ENCODE measurements at places on chromosomes 6 and 20.

- DNase-seq, result no peak
These were observed 39.2 kb downstream of the ELMO2 start for GRCh38 chr20:46367234-46367633.

GRCh38 chr6:53107091-53107490 is 41.5 kb downstream of the GCM1 start:
- no peak for DNase-seq

DNA sequence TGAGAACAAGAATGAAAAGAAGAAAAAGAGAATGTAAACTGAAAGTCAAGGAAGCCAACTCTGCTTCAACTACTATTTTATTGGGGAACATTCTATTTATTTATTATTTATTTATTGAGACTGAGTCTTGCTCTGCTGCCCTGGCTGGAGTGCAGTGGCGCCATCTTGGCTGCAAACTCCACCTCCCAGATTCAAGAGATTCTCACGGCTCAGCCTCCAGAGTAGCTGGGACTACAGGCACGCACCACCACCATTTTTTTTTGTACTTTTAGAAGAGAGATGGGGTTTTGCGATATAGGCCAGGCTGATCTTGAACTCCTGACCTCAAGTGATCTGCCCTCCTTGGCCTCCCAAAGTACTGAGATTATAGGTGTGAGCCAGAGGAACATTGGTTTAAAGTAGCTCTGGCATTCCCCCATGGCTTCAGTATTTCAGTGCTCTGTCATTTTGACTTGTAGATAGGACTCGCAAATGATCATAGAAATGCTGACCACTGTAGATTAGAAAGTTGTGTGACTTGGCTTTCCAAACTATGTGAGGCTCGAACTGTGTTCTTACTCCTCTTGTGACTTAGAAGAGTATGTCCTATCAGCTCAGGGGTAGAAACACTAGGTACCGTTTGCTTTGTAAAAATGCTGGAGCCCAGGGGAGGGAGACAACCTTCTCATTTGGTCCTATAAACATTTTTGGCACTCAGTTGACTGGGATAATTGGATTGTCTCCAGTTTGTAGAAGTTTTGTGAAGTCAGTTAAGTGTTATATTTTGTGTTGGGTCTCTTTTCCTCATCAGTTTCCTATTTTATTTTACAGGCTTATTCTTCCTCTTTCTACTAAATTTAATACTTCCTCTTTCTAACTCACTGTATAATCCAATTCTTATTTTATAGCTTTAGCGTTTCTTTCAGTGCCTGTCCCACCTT is 544.9 kb upstream of the CITED2 start:
- no peak for DNase-seq

DNA sequence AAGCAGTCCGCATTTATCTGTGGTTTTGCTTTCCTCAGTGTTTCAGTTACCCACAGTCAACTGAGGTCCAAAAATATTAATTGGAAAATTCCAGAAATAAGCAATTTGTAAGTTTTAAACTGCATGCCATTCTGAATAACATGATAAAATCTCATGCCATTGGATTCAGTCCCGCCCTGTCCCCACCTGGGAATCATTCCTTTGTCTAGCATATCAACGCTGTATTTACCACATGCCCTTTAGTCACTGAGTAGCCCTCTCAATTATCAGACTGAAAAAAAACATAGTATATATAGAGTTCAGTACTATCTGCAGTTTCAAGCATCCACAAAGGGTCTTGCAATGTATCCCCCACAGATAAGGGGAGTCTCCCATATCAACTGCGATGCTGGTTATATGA is 17.1 kb downstream of the RANBP9 start:
- no peak for DNase-seq

DNA sequence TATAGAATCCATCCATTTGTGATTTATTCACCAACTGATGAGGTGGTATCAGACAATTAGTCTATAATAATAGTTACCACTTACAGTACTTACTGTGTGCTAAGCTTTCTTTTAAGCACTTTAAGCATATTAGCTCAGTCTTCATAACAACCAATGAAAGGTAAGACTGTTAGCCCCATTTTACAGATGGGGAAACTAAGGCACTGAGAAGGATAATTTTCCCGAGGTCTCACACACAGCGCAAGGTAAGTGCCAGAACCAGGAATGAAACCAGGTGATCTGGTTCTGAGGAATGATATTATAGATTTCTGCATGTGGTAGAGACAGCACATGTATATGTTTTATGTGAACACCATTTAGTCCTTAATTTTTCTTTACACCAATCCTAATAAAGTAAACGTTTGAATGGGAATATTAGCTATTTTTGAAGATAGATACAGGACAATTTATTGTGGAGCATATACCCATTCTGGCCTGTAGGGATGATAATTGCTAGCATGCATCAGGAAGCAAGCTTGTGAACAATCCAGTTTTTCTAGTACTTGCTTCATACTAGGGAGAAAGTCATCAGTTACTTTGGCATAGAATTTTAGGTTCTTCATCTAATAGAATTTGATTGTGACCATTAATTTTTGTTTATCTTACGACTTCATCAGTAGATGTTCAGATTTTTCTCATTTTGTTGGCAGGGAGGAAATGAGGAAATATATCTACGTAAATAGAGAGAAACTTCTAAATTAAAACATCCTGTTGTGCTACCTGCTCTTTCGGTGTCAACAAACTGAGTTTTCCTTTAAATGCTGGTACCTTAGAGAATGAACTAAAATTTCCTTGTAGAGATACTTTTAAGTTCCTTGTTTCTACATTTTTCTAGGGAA is 3.0 kb downstream of the YWHAB start:
- DNase-seq, result no peak

GRCh38 chr20:631101-631500 is 21.0 kb upstream of the TCF15 start:
- no peak for DNase-seq

DNA sequence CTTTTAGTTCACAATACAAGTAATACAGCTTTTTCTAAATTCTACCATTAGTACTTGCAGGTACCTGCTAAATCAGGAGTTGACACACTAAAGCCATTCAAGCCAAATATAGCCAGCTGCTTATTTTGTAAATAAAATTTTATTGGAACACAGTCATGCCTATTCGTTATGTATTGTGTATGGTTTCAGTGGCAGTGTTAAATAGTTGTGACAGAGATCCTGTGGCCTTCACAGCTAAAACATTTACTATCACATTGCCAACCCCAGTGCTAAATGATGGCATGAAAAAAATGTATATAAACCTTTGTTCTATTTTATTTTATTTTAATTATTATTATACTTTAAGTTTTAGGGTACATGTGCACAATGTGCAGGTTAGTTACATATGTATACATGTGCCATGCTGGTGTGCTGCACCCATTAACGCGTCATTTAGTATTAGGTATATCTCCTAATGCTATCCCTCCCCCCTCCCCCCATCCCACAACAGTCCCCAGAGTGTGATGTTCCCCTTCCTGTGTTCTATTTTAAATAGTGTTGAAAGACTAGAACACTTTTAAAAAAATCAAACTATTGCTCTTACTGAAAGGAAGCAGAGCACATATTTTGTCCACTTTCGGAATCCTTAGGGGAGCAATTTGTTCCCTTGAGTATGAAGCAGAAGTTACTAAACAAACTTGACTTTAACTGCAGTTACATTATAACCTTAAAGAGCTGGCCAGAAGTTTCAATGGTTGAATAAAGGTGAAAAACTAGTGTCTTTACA is 115.7 kb downstream of the PRIM2 start:
- DNase-seq, result no peak

DNA sequence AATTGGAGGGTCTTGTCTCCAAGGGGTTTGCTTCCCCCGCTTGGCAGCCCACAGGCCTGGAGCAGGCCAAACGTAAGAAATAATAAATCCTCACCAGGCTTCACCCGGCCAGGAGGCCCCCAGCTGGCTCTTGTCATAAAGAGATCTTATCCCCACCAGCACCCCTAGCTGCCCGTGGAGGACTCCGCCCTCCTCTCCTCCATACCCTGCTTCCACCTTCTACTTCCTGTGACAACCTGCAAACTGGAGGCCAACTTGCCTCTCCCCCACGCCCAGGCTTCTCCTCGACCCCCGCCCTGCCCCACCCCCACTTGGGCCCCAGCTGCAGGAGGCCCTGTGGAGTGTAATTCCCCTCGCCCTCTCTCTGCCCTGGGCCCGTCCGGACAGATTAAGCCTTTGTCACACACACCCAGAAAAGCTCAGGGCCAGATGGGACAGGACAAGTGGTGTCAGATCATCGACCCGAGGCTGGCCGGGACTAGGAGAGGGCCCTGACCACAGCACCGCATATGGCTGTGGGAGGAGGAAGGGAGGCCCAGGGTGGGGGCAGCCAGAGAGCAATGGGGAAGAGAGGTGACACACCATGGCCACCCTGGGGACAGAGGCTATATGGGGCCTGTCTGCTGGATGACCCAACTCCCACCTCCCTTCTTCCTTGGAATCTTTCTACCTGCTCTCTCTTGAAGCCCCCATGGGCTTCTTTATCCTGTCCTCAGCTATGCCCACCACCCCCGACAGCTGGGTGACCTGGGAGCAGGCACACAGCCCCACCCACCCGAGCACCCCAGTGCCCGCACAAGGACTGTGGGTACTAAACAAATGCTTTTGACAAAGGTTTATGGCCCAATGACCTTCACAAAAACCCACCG is 3.9 kb downstream of the NOL4L start:
- DNase-seq, result no peak

DNA sequence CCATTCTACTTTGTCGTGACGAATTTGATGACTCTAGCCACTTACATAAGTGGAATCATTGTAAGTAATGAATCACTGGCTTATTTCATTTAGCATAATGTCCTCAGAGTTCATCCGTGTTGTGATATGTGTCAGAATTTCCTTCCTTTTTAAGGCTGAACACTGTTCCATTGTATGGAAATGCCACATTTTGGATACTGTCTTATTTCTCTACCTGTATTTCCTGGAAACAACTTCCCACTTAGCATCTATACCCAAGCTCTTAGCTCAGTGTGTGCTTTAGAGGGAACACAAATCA is 28.8 kb upstream of the GGTLC1 start:
- DNase-seq, result no peak

DNA sequence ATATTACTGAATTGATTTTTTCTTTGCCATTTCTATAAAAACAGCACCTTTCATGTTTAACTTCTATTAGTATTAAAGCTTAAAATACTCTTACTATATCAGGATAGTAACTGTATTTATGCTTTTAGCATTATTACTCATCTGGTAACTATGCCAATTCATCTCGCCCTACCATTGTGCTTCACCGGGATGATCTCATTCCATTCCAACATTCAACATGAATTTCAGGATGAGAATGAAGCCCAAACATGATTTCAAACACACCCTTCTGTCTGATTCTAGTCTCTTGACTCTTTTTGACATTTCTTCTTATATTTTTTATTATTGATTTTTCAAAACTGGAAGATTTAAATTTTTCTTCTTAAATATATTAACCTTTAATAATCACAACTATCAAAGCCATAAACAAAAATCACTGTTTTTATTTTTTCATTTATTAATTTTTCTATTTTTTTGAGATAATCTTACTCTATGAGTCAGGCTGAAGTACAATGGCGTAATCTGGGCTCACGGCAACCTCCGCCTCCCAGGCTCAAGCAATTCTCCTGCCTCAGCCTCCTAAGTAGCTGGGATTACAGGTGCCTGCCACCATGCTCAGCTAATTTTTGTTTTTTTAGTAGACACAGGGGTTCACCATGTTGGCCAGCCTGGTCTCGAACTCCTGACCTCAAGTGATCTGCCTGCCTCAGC is 46.7 kb downstream of the GJA1 start:
- no peak for DNase-seq

DNA sequence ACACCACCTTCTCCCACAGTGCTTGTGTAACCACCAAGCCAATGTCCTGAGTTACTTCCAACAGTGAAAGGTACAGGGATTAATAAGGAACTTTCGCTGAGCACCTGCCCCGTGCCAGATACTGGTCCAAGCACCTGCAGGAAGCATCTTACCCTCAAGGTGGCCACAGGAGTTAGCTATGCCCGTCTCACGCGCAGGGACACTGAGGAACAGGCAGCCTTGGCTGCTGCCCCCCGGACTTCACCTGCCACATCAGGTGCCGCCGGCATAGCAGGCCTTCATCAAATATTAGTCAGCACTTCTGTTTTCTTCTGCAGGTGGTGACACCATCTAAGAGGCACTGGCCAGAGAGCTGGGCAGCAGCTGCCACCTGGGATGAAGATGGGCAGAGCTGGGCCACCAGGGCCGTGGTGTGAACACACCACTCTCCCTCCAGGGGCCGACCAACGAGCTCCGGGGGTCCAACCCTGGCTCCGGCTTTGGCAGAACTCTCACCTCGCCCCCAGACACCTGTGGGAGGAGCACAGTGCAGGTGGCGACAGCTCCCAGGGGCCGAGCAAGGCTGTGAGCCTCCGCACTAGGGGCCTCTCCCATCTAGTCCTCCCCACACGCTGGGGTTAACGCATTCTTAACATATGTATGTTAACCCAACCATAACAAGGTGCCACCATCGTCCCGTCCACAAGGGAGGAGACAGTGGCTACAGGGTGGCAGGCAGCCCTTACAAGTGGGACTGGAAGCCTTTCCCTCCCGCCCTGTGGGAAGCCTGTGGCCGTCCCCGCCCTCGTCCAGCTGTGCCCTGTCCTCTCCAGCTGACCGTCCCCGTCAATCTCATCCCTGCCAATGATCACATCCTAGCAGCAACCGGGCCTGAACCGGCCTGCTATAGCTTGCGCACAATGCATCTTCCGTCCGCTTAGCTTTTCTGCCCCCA is 2.9 kb upstream of the PPDPF start:
- no peak for DNase-seq

DNA sequence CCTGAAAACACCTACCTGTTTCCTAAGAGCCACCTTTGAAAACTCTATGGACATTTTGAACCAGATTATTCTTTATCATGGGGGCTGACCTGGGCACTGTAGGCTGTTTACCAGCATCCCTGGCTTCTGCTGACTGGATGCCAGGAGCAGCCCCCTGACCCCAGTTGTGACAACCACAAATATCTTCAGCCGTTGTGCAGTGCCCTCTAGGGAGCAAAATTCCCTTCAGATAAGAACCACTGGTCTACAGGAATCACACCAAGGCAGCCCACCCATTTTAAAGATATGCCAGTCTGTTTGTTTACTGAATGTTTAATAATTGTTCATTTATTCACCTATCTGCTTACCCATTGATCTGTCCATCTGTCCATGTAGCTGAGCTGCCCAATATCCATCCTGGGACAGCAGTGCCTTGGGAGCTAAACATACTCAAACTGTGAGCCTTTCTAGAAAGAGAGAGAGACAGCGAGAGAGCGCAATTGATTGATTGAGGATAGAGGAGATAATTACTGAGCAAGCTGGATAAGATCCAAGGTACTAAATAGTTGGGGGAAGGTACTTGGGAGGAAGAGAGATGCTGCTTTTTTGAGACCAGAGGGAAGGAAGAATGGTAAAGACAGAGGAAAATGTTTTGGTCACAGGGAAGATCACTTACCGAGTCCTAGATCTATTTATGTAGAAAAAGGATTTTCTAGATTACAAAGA is 276.8 kb downstream of the NRN1 start:
- DNase-seq, result no peak

DNA sequence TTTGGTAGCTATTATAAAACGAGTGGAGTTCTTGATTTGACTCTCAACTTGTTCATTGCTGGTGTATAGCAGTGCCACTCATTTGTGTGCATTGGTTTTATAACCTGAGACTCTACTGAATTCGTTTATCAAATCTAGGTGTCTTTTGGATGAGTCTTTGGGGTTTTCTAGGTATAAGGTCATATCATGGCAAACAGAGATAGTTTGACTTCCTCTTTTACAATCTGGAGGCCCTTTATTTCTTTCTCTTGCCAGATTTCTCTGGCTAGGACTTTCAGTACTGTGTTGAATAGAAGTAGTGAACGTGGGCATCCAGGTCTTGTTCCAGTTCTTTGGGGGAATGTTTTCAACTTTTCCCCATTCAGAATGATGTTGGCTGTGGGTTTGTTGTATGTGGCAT is 38.8 kb downstream of the SUMO4 start:
- no peak for DNase-seq
